ENCODE measurements at places on chromosomes 3 and 15.

DNA sequence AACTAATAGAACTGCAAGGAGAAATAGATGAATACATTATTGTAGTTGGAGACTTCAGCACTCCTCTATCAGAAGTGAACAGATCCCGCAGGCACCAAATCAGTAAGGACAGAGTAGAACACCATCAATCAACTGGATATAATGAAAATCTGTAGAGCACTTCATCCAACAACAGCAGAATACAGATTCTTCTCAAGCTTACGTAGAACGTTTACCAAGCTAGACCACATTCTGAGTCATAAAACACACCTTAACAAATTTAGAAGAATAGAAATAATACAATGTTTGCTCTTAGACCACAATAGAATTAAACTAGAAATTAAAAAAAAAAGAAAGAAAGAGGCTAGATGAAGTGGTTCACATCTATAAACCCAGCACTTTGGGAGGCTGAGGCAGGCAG lies 70.7 kb upstream of the NEDD4 start:
- DNase-seq, result no peak

DNA sequence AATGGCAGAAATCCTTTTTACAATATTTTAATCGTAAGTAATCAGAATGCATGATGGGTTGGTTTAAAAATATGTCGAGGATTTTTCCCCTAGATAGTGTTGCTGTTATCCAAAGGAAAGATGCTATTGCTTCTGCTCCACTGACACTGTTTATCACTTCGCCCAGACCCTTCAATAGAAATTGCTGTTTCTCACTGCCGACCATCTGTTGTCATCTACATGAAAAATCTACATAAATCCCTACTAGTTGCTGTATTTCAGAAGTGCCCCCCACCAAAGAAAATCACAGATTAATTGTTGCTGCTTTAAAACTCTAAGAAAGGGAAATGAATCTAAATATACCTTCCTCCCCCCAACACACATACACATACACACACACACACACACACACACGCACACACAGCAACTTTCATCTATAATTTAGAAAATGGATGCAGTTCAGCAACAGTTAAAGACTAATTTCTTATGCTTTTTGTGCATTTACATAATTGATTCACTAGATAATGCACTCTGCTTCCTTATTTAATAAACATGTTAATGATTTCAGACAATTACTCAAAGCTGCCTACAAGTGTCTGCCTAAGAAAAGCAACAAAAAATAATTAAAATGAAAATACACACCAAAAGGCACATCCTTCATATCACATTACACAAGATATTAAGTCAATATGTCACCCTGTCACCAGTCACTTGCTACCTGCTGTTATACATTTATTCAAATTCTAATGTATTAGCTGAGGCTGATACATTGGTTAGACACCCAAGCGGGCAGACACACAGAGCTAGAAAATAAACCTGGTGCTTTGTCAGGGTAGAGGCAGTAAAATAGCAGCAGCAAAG lies 82.8 kb downstream of the RORA start:
- DNase-seq, result no peak

DNA sequence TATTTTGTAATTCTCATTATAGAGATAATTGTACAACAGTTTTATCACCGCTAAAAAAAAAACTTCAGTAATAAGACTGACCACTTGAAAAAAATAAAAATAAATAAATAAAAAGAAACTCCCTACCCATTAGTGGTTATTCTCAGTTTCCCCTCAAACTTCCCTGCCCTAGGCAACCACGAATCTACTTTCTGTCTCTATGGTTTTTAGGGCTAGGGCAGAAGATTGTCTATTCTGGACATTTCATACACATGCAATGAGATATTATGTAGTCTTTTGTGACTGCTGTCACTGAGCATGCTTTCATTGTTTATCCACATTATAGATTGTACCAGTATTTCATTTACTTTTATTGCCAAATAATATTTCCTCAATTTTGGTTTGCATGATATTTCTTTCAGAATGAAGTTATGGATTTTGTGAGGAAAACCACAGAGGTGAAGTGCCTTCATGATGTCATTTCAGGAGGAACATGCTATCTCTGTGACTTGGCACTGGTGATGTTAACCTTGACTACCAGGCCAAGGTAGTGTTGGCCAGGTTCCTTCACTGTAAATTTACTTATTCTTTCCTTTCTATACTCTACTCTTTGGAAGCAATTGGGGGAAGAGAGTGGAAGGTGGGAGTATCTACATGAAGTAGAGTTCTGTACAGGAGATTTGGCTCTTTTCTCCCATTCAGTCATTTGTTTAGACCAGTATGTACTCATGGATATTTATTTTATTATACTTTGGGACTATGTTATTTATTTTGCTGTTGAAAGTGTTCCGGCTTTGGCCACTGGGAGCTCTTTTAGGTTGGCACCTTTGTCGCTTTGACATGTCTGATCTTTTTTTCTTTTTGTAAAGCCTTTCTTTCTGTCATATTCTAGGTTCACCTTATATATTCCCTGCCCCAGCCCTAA lies 86.3 kb downstream of the GMPS start:
- no peak for DNase-seq

DNA sequence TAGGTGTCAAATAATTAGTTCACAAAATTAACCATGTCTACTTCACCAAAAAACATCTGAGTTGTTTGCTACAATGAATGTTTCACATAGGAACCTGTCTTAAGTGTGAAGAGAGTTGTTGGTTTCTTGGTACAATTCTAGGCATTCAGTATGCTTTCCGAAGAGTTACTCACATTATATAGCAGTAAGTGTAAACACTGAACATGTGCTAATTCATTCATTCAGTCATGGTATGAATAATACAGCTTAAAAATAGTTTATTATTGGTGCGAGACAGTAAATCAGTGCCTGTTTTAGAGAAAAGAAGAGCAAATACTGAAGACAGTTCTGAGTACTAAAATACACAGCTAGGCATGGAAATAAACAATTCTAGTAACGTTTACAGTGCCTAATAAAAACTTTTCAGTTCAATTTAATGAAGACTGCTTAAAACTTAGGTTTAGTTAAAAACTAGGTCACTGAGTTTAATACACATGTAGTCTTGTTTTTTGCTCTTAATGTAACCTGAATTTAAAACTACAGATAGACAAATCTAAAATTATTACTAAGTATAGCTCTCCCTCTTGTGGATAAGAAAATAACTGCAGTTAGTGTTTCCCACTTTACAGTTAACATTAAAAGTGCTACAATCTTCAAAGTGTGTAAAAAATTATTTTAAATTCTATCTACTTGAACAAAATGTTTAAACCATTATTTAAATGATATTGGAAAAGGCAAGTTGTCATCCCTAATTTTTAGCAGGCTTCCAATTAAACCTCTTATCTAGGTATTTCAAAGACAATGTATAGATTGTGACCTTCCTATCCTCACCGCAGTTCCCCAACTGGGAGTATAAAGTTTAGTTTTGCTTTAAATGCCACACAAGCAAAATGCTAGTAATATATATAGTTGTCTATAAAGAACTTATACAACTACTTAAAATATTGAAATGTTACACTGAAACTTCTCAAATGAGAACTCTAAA lies 20.1 kb upstream of the ZCWPW2 start:
- DNase-seq, result no peak

- DNase-seq, result no peak
Measured at GRCh38 chr3:156543043-156543555, 11.8 kb downstream of the SSR3 start.

GRCh38 chr3:108243243-108243642 lies 21.0 kb upstream of the IFT57 start:
- DNase-seq, result no peak

DNA sequence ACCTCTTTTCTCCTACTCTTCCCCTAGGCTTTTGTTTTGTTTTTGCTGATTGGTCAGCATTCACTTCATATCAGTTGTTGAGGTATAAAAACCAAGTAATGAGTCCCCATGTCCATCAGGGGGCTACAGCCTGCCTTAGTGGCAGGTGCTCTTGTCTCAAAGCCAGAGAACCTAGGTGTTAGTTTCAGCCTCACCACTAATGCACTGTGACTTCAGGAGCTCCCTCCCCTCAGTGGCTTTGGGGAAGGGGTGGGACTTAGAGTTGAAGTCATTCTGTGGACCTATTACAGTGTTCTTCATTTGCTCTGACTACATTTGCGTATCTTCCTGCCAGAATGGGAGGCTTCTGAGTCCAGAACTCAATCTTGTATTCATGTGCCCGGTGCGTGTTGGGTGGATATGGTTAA lies 41.6 kb downstream of the NR2C2 start:
- no peak for DNase-seq

DNA sequence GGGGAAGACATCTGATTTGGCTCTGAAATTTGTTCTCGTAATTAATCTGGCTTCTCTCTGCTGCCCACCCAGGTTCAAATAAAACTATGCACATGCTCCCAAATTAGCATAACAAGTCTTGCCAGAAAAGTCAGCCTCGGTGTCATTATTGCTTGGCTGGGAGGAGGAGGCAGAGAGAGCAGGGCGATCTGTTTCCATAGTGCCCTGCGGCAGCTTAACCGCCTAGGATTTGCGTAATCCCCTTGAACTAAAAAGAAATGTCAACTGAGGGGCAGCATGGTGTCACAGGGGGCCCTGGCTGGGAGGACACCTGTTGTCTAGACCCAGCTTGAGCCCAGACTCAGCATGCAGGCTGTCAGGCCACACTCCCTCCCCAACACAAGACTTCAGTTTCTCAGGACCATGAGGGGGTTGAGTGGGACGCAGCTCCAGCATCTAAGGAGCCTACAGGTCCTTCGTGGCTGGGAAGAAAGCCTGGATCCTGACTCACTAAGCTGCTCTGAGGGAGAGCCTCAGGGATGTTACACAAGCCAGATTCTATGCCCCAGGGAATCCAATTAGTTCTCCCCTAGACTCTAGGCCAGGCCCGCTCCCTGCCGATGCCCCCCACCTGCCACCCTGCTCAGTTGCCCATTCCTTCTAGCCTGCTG lies 17.3 kb downstream of the MRPS11 start:
- no peak for DNase-seq

- no peak for DNase-seq
Measured at GRCh38 chr15:31136016-31136415, 34.5 kb upstream of the TRPM1 start.

- DNase-seq, result no peak
Measured at GRCh38 chr15:76070921-76071635, 11.3 kb downstream of the TMEM266 start.
